Islet precursor cell (in vitro differentiated cells): ENCODE measurements at places on chromosomes 1 and 21.

DNA sequence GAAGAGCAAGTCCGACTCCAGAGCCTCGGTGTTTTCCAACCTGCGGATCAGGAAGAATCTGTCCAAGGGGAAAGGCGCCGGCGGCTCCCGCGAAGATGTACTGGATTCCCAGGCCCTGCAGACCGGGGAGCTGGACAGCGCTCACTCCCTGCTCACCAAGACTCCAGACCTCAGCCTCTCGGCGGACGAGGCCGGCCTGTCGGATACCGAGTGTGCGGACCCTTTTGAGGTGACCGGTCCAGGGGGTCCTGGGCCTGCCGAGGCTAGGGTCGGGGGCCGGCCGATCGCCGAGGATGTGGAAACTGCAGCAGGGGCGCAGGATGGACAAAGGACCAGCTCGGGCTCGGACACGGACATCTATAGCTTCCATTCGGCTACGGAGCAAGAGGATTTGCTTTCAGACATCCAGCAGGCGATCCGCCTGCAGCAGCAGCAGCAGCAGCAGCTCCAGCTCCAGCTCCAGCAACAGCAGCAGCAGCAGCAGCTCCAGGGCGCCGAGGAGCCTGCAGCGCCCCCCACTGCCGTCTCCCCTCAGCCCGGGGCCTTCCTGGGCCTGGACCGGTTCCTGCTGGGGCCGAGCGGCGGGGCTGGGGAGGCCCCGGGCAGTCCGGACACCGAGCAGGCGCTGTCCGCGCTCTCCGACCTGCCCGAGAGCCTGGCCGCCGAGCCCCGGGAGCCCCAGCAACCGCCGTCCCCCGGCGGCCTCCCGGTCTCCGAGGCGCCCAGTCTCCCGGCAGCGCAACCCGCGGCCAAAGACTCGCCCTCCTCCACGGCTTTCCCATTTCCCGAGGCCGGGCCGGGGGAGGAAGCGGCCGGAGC, 827 bp downstream of the FMN2 start:
- DNase-seq = peak; percentile 79

GRCh38 chr1:53606651-53607051, 132.3 kb downstream of the GLIS1 start:
- DNase-seq = peak; percentile 57

- DNase-seq = peak; percentile 42
Observed at GRCh38 chr21:34704119-34704518, 35.3 kb downstream of the CLIC6 start.

DNA sequence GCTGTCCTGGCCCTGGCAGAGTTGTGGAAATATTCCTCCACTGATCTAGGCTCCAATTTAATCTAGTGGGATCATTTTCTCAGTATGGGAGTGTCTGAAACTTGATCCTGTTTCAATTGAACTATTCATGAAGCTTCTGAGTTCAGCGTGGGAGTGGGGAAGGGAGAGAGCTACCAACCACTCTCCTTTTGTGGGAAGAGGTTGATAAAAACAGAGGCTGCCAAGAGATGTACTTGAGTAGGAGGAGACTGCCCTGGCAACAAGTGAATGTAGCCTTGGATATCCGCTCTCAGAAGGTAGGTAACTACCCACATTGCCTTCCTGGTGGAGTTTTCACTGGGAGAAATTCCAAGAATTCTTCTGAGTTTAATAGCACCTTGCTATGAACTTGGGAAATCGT, at the start of gene CTXND2:
CTXND2 (plus strand) TSS at position 119 of the 400 bp plus-strand sequence. CDS start 25,179 bp downstream, outside the sequence.
- DNase-seq = no peak

DNA sequence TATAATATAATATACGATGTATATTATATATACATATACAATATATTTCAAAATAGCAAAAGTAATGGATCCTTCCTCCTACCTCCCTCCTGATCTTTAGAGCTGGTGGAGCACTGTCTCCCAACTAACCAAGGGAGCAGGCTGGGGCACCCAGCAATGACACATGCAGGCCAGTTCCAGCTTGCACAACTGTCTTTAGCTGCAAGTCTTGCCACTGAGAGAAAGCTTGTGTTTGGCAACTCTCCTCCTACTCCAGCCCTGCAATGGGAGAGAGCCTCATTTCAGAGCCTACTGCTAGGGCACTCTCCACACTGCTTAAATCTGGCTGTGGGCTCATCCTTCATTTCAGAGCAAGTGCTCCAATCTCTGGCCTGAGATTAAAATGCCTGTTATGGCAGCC, 469.8 kb upstream of the OLFM3 start:
- DNase-seq = no peak

- no peak for DNase-seq
Observed at GRCh38 chr1:205954819-205955404, 11.7 kb upstream of the SLC26A9 start.
